ENCODE measurements at places on chromosomes 6 and 20.

- DNase-seq = no peak
Observed at GRCh38 chr6:35547676-35548075, 35.0 kb upstream of the TULP1 start.

DNA sequence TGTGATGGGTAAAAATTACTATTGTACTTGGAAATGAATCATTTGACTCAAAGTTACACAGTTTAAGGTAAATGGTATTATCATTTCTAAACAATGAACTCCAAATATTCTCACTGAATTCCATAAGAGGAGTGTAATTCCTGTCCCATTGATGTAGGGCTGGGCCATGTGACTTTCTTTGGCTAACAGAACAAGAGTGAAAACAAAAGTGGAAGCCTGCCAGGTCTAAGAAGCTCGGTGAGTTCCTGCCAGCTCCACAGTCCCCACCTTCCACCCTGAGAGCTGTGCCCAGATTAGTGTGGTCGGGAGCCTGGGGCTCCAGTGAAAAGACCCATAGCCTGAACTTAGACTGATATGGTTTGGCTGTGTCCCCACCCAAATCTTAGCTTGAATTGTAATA, 24.6 kb downstream of the TBXT start:
- no peak for DNase-seq

- DNase-seq = no peak
Observed at GRCh38 chr20:8780915-8781314, 288.0 kb upstream of the PLCB4 start.

GRCh38 chr20:64271636-64272035, 16.1 kb downstream of the PCMTD2 start:
- no peak for DNase-seq

- no peak for DNase-seq
Observed at GRCh38 chr20:59560588-59561227, 43.6 kb upstream of the PHACTR3 start.

GRCh38 chr6:5762561-5762968, 244.2 kb downstream of the NRN1 start:
- no peak for DNase-seq

All from endothelial cell (in vitro differentiated cells).